Activated naive CD8-positive, alpha-beta T cell treated with anti-CD3 and anti-CD28 coated beads, Interleukin-2, amount 50 U/mL, for 24 hours (primary cell): ENCODE measurements at places on chromosomes 7 and 10.

- DNase-seq: no peak
Measured at GRCh38 chr10:43122096-43122495, 16.1 kb upstream of the CSGALNACT2 start.

- DNase-seq: no peak
Measured at GRCh38 chr10:113151190-113151666, 201.2 kb downstream of the TCF7L2 start.

GRCh38 chr10:23343591-23344240 is 881 bp downstream of the C10orf67 start:
- DNase-seq: peak; percentile 77

GRCh38 chr7:100578246-100579183 is 4.8 kb upstream of the SAP25 start:
- DNase-seq: no peak

GRCh38 chr10:102753718-102754117 is 10.0 kb downstream of the WBP1L start:
- DNase-seq: no peak

- DNase-seq: no peak
Measured at GRCh38 chr10:71391701-71392100, 5.0 kb upstream of the CDH23 start.

- DNase-seq: peak; percentile 49
Measured at GRCh38 chr7:155002411-155003091, 373 bp downstream of the PAXIP1 start.

GRCh38 chr10:47099474-47099873 is 188.2 kb downstream of the PTPN20 start:
- DNase-seq: no peak

GRCh38 chr10:51522858-51523257 is 176.5 kb downstream of the CSTF2T start:
- DNase-seq: no peak

- no peak for DNase-seq
Measured at GRCh38 chr10:80163741-80164341, 31.3 kb downstream of the PLAC9 start.

- no peak for DNase-seq
Measured at GRCh38 chr7:7221599-7222038, 39.3 kb downstream of the C1GALT1 start.

GRCh38 chr10:81019029-81019890 is 481.6 kb downstream of the SH2D4B start:
- DNase-seq: no peak

DNA sequence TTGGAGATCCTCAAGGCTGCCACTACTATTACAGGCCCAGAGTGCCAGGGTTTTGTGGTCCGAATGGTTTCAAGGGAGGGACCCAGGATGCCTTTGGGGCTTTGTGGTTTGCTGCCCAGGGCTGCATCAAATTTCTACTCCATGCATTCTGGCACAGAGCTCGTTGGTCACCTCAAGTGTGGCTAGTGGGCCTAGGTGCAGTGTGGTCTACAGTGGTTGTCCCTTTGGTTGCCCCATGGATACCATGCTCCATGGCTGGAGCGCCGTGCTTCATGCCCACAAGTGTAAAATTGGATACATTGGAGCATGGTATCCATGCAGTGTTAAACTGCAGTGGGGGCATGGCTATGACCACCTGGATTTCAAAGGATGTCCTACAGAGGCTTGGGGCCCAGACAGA is 5.4 kb upstream of the PRF1 start:
- no peak for DNase-seq

DNA sequence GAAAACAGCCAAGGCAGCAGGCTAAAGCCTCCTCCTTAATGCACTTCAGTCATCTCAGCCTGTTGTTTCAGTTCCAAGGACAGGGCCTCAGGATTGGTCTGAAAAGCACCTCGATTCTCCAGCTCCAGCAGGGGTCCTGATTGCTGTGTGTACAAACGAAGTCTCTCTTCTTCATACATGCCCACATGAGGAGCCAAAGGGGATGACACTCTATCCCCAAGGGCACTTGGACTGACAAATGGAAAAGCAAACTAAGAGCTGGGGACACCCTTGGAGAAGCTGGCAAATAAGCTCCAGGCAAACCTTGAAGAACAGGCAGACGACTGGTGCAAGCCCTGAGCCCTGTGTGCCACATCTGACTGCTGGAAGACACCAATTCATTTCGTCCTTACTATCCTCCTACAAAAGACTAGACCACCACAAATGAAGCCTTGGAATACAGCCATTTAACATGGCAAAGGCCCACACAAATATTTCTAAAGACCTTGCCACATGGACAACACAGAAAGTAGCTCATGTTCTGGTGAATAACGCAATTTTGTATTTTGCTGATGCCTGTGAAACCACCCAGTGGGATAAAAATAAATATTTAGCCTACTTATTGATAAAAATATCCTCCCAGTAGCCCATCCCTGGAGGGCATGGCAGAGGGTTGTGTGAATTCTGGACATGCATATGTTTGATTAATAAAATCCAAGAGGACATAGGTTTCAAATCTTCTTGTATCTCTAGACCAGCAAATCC is 61.9 kb downstream of the PARD3 start:
- DNase-seq: no peak

DNA sequence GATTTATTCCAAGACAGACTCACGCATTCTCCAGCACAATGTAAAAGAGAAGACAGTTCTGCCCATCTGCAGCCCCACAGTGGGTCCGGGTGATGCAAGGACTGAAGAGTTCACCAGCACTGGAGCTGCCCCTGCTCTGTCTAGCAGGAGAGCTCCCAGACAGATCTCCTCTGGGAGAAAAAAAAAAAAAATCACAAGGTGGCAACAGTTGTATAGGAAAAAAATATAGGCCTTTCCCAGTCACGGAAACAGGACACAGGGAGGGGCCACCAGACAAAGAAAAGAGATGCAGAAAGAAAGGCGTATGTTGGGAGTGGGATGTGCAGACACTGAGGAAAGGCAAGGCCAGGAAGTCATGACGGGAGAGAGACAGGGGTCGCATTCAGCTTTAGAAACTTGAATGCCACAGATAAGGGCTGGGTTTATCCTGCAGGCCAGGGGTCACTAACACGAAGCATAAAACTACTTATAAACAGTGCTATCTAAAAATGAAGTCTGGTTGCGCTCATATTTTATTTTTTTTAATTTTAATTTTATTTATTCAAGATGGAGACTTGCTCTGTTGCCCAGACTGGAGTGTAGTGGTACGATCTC is 54.1 kb downstream of the FAM171A1 start:
- no peak for DNase-seq

DNA sequence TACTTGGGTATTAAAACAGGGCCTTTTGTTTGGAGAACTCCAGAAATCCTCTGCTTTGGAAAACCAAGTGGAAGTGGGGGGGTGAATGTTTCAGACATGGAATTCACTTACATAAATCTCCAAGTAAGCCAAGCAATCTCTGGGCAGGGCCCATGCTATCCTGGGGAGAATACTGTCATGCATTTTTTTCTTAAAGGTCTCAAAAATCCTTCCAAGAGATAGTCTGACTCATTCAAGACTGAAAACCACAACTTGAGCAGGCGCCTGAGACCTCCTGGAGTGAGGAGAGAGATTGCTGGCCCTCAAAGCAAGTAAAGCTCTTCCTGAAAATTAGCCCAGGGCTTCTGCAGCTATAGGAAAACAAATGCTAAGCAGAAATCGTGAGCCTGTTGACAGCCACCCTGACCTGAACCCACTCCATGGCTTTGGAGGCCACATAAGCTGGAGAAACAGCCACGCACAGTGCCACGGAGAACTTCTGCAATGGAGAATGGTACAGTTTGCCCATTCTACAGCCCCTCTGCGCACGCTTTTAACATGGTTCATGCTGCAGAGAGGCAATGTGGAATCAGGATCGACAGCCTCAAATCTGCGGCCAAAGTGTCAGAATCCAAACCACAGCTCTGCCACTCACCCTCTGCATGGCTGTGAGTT is 203.1 kb upstream of the AUTS2 start:
- no peak for DNase-seq

- DNase-seq: no peak
Measured at GRCh38 chr7:14974688-14975087, 72.1 kb upstream of the DGKB start.

DNA sequence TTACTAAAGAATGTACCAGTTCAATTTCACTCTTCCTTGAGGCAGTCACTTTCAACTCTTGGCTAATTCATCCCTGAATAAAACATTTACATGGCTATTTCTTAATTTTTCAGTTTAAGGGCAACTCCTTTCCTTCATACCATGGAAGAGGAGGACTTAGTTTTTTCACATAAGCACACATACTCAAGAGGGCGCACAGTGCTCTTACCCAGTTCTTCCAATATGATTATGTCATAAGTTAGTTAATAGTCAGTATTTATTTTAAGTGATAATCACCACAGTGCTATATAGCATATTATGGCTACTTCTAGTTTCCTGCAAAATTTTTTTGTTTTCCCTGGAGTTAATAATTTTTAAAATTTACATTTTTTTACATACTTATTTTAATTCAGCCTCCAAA is 58.6 kb downstream of the SND1 start:
- no peak for DNase-seq

- no peak for DNase-seq
Measured at GRCh38 chr10:26637521-26638275, 59.8 kb upstream of the PDSS1 start.
